Left lung (tissue), 14 donors: ENCODE measurements at places on chromosomes 5 and 9. TPM values are rescaled to one million over a fixed set of nuclear protein-coding genes. Genes with fewer than 3 reads are reported as not detected.

Gene CDKN2A
- polyA plus RNA-seq = not detected

Gene ITGA2
- 63.0 TPM for polyA plus RNA-seq

Gene PCDHB10
- polyA plus RNA-seq = 5.8 TPM

Gene ZBED3
- 31.1 TPM for polyA plus RNA-seq

Gene GLRA1
- not detected for polyA plus RNA-seq

Gene LNPEP
- polyA plus RNA-seq = 24.8 TPM

Gene OCLN
- 50.0 TPM for polyA plus RNA-seq

Gene LPAR1
- 66.4 TPM for polyA plus RNA-seq

Gene UQCRQ
- 130 TPM for polyA plus RNA-seq

Gene MELK
- 14.8 TPM for polyA plus RNA-seq

Gene SPACA9
- 11.8 TPM for polyA plus RNA-seq

Gene CDC20B
- 17.2 TPM for polyA plus RNA-seq

Gene RANBP17
- polyA plus RNA-seq = 40.9 TPM

Gene TCOF1
- 30.7 TPM for polyA plus RNA-seq

Gene CENPK
- 57.8 TPM for polyA plus RNA-seq

Gene ARHGEF37
- polyA plus RNA-seq = 6.8 TPM

Gene INSL4
- not detected for polyA plus RNA-seq

Gene APBA1
- polyA plus RNA-seq = 13.6 TPM

Gene C8G
- polyA plus RNA-seq = 0.84 TPM

Gene FAM169A
- polyA plus RNA-seq = 5.9 TPM

Gene FLT4
- polyA plus RNA-seq = 40.5 TPM

Gene PCDHB3
- 3.3 TPM for polyA plus RNA-seq

Gene BTNL8
- polyA plus RNA-seq = 1.1 TPM

Gene FBXO4
- 20.8 TPM for polyA plus RNA-seq

Gene BHMT2
- polyA plus RNA-seq = 1.8 TPM

Gene PCDHGB1
- 1.6 TPM for polyA plus RNA-seq

Gene TSSK1B
- polyA plus RNA-seq = 0.06 TPM

Gene PCDHGA5
- 3.9 TPM for polyA plus RNA-seq

Gene GNG10
- polyA plus RNA-seq = 61.0 TPM

Gene CACNA1B
- 0.29 TPM for polyA plus RNA-seq

Gene SPAAR
- 4.0 TPM for polyA plus RNA-seq
